ENCODE measurements at places on chromosomes 2 and 18.

- DNase-seq: no peak
These were observed 1894.4 kb upstream of the LRRTM1 start for GRCh38 chr2:82198809-82199492.

GRCh38 chr2:1052771-1053191 lies 102.1 kb downstream of the SNTG2 start:
- DNase-seq: no peak

- no peak for DNase-seq
These were observed 9.4 kb upstream of the TXNDC2 start for GRCh38 chr18:9876212-9876866.

- no peak for DNase-seq
These were observed 76.3 kb downstream of the PKP4 start for GRCh38 chr2:158533009-158533408.

DNA sequence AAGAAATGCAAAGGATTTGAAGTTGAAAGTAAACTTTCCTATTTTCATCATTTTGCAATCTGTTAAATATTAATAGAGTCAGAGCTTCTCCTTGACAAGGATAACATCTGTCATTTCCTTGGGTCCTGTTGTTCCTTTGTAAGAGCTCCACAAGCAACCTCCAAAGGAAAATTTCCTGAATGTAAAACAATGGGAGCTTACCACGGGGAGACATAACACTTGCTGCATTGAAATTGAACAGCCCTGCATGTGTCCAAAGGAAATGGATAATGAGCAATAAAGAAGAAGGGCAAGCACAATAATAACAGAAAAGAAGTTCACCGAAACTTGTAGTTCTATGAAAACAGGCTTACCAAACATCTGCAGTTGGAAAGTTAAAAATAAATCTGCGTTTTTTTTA lies 42.0 kb upstream of the SCG2 start:
- DNase-seq: no peak

DNA sequence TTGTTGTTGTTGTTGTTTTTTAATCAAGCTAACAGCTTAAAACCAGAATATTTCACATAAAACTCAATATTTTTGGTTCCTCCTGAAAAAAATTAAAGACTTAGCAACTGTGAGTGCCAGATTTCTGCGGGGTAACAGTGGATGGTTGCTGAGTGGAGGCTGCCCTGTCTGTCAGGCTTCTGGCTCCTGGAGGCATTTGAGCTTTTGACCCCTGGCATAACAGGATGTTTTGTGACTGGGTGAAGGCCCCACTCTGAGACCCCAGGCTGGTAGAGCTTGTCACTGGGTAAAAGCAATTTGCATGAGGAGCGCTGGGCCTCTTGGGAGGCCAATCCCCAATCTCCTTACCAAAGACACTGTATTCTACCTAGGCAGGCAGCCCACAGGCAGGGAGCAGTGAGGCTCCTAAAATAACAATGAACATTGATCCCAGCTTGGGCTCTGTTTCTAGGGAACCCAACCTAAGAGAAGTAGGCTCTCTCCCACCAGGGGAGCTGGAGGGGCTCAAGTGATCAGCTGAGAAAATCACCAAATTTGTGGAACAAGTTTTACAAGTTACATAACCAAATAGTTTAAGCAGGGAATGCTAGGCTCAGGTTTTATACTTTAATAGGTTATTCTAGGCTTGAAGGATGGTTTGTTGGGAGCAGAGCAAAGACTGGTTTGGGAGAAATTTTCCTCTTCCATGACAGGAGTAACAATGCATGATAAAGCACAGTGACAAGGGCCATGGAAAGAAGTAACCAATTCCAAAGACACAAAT lies 5.9 kb upstream of the SPRED2 start:
- no peak for DNase-seq

DNA sequence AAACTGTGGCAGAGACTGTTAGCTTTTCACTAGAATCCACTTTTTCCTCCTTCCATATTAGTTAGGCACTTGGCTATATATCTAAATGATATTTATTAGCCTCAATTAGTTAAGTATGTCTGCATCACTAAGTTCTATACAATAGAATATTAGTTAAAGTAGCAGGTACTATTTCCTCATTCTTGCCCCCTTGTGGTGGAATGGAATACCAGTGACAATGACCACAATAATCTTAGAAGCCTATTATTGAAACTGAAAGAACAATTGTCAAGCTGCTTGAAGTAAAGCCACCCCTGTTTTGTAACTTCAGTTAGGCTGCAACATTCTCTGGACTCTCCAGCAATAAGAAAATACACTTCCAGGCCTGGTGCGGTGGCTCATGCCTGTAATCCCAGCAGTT lies 476.3 kb upstream of the VWC2L start:
- no peak for DNase-seq

DNA sequence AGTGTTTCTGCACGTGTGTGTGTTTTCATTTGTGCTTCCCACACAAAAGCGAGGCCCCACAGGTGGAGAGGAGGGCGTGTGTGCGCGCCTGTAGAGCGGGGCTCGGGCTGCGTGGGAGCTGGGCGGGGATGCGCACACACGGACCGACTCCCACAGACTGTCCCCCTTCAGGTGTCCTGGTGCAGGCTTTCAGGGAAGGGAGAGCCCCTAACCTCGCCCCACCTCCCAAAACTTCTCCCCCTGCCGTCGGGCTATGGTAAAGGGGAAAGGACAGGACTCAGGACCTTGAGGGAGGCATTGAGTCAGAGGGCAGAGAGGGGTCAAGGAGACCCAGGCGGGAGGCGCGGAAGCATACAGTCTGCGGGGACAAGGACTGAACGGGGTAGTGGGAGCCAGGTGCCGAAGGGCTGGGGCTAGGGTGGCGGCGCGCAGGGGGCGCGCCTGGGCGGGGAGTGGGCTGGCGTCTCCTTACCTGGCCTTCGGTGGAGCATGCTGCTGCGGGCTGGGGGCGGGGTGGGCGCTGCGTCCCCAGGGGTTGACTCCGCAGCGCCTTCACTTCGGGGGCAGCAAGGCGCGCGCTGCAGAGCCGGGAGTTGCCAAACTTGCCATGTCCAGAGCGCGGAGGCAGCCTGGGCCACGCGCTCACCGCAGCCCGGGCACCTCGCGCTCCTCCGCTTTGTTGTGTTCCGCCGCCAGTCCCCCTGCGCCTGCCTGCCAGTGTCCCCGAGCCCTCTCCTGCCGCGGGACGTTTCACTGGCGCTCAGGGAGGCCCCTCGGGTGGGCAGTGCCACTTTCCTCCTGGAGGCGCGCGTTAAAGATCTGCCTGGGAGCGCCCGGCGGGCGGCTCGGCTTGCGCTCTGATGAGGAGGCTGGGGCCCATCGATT lies 302.0 kb downstream of the NCKAP5 start:
- DNase-seq: no peak

GRCh38 chr2:189500456-189501160 lies 59.3 kb downstream of the WDR75 start:
- DNase-seq: no peak

- no peak for DNase-seq
These were observed 193.0 kb upstream of the RGPD4 start for GRCh38 chr2:107633580-107634147.

DNA sequence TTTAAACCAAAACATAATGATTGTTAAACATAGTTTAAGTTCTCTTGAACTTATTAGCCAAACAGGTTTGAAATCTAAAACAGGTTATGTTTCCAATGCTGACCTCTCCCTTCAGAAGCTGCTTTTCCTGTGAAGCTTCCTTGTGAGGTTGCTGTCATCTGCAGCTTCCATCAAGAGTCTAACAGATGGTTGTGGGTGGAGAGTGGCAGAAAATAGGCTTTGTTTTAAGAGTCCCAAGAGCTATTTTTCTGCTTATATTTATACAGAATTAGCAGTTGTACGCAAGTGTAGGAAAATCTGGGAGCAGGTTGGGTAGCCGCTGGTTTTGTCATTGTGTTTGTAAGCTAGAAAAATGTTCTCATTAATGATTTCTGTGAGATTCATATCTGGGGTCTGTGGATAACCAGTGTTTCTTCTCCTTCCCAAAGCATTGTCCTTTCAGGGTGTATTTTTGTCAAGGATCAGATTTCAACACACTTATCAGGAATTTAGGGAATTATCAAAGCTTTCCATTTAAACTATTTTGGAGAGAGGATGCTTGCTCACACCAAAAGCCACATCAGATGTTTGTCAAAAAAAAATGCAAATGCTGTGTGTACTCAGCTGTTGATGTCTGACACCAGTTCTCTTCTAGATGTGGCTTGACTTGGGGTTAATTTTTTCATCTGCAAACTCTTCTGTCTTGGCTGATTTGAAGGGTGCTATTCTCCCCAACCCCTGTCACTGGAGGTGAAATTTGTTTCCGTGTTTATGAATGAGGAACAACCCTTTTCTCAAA lies 78.1 kb upstream of the KIF5C start:
- no peak for DNase-seq

DNA sequence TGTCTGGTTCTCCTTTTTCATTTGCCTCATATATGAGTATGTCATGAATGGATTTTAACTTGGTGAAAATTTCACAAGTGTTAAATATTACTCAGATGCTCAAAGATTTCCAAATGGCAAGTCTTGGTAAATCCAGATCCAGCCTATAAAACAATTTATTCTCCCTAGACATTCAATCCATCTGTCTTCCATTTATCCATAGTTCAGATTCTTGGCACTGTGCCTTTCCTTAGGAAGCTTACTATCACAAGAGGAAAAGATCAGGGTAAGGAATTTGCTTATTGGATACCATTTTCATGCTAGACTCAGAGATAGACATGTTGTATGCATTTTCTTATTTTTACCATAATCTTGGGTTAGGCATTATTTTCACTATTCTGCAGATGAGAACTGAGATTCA lies 72.5 kb upstream of the LRRTM1 start:
- DNase-seq: no peak

- DNase-seq: no peak
These were observed 628.6 kb upstream of the ID2 start for GRCh38 chr2:8053216-8053615.

DNA sequence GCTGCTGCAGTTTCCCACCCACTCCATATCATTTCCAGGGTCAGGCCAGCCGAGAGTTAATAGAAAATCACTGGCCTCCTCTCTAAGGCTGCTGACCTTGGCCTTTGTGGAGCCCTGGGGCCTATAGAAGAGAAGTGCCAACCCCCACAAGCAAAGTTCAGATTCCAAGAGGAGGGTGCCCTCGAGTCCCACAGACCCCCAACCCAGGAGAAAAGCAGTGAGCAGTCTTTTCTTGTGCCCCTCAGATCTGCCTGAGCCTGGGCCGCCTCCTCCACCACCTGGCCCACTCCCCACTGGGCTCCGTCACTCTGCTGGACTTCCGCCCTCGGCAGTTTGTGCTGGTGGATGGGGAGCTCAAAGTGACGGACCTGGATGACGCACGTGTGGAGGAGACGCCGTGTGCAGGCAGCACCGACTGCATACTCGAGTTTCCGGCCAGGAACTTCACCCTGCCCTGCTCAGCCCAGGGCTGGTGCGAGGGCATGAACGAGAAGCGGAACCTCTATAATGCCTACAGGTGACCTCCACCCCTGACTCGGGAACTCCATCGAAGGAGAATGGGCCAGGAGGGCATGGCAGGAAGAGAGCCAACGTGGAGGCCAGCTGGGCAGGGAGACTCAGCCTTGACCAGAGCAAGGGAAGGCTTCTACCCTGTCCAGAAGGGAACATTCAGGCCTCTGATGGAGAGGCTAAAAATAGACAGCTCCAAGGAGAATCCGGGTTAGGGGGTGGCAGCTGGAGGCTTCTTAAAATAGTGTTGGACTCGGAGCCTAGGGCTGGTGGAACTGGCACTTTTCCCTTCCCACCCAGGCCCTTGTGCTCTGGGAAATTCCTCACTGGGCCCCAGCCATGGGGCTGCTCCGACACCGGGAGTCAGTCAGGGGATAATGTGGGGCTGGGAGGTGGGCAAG lies 6.2 kb downstream of the PKDCC start:
- DNase-seq: no peak

- DNase-seq: no peak
These were observed 93.5 kb downstream of the VWA3B start for GRCh38 chr2:98180456-98180855.

DNA sequence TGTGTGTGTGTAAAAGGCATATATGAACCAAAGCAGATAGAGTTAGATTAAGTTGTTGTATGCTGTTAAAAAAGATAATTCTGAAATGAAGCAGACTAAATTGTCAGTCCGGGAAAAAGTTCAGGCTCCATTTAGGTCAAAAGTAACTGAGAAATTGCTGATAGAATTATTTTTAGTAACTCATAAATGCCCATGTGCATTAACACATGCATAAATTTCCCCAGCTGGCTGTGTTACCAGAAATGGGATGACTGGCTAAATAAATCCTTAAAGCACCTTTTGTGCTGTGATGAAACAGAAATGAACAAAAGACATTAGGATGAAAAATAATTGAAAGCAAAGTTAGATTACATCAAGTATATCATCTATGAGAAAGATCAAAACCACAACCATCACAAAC lies 111.3 kb downstream of the NYAP2 start:
- DNase-seq: no peak
